HCT116 (cell line): ENCODE measurements at places on chromosomes 1 and 21. TPM values are rescaled to one million over a fixed set of nuclear protein-coding genes. Genes with fewer than 3 reads are reported as not detected.

GRCh38 chr1:13749543-13750341 lies 49.8 kb downstream of the PRDM2 start:
- H3K27ac ChIP-seq: peak overlapping the region; percentile 76
- no peaks in the 10 kb centered on the region for H3K27me3 ChIP-seq
- no peak for DNase-seq
- H3K4me1 ChIP-seq: peaks cover 10% of the 10 kb centered on the region; the same call in 1 of the 2 replicates

DNA sequence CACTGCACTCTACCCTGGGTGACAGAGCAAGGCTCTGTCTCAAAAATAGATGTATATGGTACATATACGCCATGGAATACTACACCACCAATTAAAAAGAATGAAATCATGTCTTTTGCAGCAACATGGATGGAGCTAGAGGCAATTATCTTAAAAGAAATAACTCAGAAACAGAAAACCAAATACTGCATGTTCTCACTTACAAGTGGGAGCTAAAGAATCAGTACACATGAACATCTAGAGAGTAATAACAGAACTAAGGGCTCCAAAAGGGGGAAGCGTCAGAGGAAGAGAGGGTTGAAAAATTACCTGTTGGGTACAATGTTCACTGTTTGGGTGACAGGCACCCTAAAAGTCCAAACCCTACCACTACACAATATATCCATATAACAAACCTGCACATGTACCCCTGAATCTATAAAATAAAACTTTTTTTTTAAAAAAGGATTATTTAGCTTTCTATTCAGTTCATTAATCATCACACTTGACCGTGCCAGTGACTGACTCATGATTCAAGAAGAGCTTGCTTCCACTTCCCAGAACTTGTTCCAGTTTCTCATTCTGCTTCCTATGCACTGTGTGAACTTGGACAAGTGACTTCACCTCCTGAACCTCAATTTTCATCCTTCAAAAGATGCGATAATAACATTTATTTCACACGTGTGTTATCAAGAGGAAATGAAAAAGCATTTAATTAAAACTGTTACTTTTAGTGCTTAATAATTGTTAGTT lies 109.6 kb downstream of the PLPP3 start:
- H3K4me1 ChIP-seq: no peaks in the 10 kb centered on the region
- H3K36me3 ChIP-seq: no peaks in the 10 kb centered on the region
- H3K4me3 ChIP-seq: no peak overlapping the region
- no peak overlapping the region for H3K27ac ChIP-seq

DNA sequence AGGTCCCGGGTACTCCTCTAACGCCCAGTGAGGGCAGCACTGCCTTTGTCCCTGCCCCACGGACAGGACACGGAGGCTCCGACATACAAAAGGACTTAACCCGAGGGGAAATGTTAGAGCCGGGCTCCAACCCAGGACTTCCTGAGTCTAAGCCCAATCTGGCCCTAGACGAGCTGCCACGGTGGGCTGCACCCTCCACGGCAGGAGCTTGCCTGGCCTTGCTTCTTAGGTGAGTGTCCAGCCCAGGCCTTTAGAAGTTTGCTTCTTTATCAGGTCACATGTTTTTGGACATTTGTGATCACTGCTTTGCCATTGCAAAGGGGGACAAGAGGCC lies 11.0 kb upstream of the TMEM200B start:
- H3K4me3 ChIP-seq: no peak overlapping the region
- no peaks in the 10 kb centered on the region for H3K27me3 ChIP-seq
- H3K4me1 ChIP-seq: peaks cover 2% of the 10 kb centered on the region; the same call in 1 of the 2 replicates
- no peak for DNase-seq

DNA sequence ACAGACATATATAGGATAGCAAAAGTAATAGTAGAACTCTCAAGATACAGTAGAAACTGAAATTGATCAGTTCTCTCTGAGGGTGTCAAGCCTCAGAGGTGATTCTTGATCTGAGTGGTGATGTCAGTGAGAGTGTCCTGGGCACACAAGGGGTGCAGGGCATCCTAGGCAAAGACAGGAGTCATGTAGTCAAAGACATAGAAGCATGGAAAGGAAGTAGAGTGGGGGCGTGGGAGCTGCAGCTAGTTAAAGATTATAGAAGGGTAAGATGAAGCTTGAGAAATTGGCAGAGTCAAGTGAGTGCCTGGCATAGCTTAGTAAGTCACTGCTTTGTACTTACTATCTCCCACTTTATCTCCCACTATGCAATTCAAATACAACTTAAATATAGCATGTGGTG lies 22.8 kb downstream of the CDC7 start:
- H3K36me3 ChIP-seq: no peaks in the 10 kb centered on the region
- H3K4me1 ChIP-seq: no peaks in the 10 kb centered on the region
- no peak overlapping the region for H3K4me3 ChIP-seq
- DNase-seq: no peak
- no peaks in the 10 kb centered on the region for H3K27me3 ChIP-seq

DNA sequence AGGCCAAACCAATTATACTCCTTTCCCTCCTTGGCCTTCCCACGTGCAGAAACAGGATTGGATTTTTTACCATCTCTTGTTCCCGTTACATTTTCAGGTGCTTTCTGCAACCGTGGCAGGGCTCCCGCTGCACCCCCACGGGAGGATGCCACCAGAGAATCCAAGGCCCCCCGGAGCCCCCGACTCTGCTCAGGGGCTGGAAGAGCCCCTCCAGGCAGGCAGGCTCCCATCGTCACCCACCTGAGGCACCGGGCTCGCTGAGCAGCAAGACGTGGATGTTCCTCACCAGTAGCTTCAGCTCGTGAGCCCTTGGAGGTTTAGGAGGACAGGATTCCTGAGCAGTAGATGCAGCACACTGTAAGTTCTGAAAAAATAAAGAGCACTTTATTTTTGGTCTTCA lies 35.2 kb upstream of the PRDM15 start:
- no peak overlapping the region for H3K27ac ChIP-seq
- H3K4me3 ChIP-seq: no peak overlapping the region
- no peaks in the 10 kb centered on the region for H3K27me3 ChIP-seq
- H3K36me3 ChIP-seq: peaks cover 13% of the 10 kb centered on the region
- no peak for DNase-seq
- no peaks in the 10 kb centered on the region for H3K4me1 ChIP-seq

DNA sequence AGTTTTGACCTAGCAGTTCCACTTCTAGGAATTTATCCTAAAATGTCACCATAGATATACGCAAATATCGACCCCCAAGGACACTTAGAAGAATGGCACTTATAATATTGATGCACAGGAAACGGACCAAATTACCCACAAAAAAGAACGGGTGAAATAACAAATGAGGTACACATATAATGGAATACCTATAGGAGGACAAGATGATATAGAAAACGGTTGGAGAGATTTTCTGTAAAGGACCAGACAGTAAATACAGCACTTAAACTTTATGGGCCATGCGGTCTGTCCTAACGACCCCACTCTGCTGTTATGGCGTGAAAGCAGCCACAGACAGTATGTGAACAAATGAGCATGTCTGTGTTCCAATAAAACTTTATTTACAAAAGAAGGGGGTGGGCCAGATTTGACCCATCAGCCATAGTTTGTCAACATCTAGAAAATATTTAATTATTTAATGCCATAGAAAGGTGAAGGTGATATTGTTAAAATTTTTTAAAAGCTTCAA lies 2.4 kb downstream of the TMPRSS3 start:
- H3K4me1 ChIP-seq: no peaks in the 10 kb centered on the region
- no peak for DNase-seq

- H3K4me1 ChIP-seq: peaks cover 13% of the 10 kb centered on the region
- no peaks in the 10 kb centered on the region for H3K36me3 ChIP-seq
- H3K27me3 ChIP-seq: no peaks in the 10 kb centered on the region
- no peak for DNase-seq
- peak overlapping the region; percentile 32; the same call in 1 of the 2 replicates for H3K27ac ChIP-seq
Measured at GRCh38 chr1:54499360-54500106, 48.5 kb upstream of the ACOT11 start.

DNA sequence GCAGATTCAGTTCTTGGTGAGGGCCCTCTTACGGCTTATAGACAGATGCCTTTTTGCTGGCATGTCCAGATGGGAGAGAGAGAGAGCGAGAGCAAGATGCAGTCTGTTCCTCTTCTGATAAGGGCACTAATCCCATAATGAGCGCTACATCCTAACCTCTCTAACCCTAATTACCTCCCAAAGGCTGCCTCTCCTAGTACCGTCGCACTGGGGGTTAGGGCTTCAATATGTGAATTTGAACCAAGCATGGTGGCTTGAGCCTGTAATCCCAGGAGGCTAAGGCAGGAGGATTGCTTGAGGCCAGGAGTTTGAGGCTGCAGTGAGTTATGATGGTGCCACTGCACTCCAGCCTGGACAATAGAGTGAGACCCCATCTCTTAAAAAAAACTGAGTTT lies 10.5 kb upstream of the SDE2 start:
- H3K4me3 ChIP-seq: no peak overlapping the region
- no peak for DNase-seq
- no peak overlapping the region for H3K27ac ChIP-seq
- no peaks in the 10 kb centered on the region for H3K27me3 ChIP-seq
- no peaks in the 10 kb centered on the region for H3K36me3 ChIP-seq

GRCh38 chr1:205170532-205171269 lies 40.8 kb downstream of the DSTYK start:
- H3K4me1 ChIP-seq: peaks cover 21% of the 10 kb centered on the region
- no peak for DNase-seq
- H3K4me3 ChIP-seq: no peak overlapping the region
- H3K27ac ChIP-seq: no peak overlapping the region
- H3K36me3 ChIP-seq: no peaks in the 10 kb centered on the region

DNA sequence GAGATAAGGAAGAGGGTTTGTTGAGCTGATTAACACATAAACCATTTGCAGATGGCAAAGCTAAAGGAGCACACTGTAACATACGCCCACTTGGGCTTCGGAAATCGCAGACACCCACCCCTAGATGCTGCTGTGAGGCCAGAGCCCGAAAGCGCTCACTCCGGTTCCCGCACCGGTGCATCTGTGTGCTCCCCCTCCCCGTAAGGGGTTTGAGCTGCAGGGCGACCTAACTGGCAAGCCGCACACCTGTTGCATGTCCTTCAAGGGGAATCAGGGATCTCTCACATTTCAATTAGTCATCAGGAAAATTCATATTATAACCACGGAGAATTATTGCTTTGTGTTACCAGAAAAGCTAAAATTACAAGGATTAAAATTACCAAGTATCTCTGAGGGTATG lies 1.4 kb upstream of the CFH start:
- H3K4me3 ChIP-seq: no peak overlapping the region

GRCh38 chr21:45574081-45574501 lies 31.9 kb upstream of the SLC19A1 start:
- no peaks in the 10 kb centered on the region for H3K4me1 ChIP-seq
- no peak overlapping the region for H3K27ac ChIP-seq
- H3K27me3 ChIP-seq: no peaks in the 10 kb centered on the region
- no peak overlapping the region for H3K4me3 ChIP-seq
- no peak for DNase-seq

GRCh38 chr1:23591460-23592208 lies 32.3 kb upstream of the ID3 start:
- H3K36me3 ChIP-seq: no peaks in the 10 kb centered on the region
- H3K27me3 ChIP-seq: no peaks in the 10 kb centered on the region
- H3K4me1 ChIP-seq: peaks cover 17% of the 10 kb centered on the region
- no peak for DNase-seq
- no peak overlapping the region for H3K4me3 ChIP-seq

DNA sequence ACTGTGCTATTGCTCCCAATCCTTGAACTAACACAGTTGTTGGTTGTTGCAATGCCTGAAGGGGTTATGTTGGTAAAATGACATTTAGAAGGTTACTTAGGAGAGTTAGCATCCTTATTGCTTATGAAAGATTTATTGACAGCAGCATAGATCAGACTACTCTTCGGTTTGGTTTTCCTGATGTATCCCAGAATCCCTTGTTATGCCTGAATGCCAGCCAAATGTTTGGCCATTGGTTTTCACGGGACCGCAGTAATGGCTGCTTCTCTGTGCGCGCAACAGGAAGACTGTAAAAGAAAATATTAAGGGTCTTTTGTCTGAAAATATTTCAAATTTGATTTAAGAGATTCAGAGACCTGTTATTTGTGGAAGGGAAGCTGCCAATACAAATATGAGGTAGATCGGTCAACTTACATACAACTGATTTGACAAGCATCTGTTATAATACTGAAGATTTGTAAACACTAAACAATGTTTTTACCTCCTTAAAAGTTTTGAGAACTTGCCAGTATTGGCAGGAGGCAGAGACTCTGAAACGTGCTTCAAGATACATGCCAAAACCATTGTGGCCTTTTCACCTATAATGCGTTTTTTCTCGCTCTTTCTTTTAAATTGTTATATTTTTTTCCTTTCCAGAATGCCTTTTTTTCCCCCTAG lies 8.3 kb downstream of the NFIA start:
- H3K27me3 ChIP-seq: no peaks in the 10 kb centered on the region
- no peaks in the 10 kb centered on the region for H3K4me1 ChIP-seq
- H3K36me3 ChIP-seq: 0 out of 2 replicates have a peak, but pooled peaks cover 11% of the 10 kb centered on the region
- H3K4me3 ChIP-seq: no peak overlapping the region

GRCh38 chr1:171172471-171172870 lies 12.6 kb upstream of the FMO2 start:
- no peak for DNase-seq
- H3K4me3 ChIP-seq: no peak overlapping the region
- H3K4me1 ChIP-seq: no peaks in the 10 kb centered on the region
- H3K27me3 ChIP-seq: no peaks in the 10 kb centered on the region
- H3K36me3 ChIP-seq: no peaks in the 10 kb centered on the region

GRCh38 chr1:6448749-6449631 lies 17.0 kb downstream of the TNFRSF25 start:
- H3K4me3 ChIP-seq: peak overlapping the region; percentile 69
- H3K4me1 ChIP-seq: peaks cover 57% of the 10 kb centered on the region
- no peaks in the 10 kb centered on the region for H3K36me3 ChIP-seq
- DNase-seq: no peak
- H3K27ac ChIP-seq: peak overlapping the region; percentile 98

- no peak overlapping the region for H3K4me3 ChIP-seq
- no peaks in the 10 kb centered on the region for H3K4me1 ChIP-seq
- H3K27ac ChIP-seq: no peak overlapping the region
- peaks cover 29% of the 10 kb centered on the region for H3K27me3 ChIP-seq
- no peaks in the 10 kb centered on the region for H3K36me3 ChIP-seq
Measured at GRCh38 chr1:34065498-34065897, 99.5 kb downstream of the CSMD2 start.

- no peak overlapping the region for H3K4me3 ChIP-seq
- no peaks in the 10 kb centered on the region for H3K27me3 ChIP-seq
- DNase-seq: peak; percentile 13
- H3K36me3 ChIP-seq: no peaks in the 10 kb centered on the region
Measured at GRCh38 chr1:89605692-89606091, 27.2 kb upstream of the LRRC8C start.

The CAMSAP2 gene
- total RNA-seq: 25.0 TPM

The RC3H1 gene
- 23.6 TPM for total RNA-seq

The SSU72 gene
- 134 TPM for total RNA-seq

The PDE9A gene
- 31.4 TPM for total RNA-seq

The OR2L8 gene
- total RNA-seq: not detected

The FLG2 gene
- total RNA-seq: not detected
